Activated gamma-delta T cell treated with anti-CD3 and anti-CD28 coated beads, Interleukin-2, amount 50 U/mL, for 16 hours (primary cell): ENCODE measurements at places on chromosomes 7 and 10.

DNA sequence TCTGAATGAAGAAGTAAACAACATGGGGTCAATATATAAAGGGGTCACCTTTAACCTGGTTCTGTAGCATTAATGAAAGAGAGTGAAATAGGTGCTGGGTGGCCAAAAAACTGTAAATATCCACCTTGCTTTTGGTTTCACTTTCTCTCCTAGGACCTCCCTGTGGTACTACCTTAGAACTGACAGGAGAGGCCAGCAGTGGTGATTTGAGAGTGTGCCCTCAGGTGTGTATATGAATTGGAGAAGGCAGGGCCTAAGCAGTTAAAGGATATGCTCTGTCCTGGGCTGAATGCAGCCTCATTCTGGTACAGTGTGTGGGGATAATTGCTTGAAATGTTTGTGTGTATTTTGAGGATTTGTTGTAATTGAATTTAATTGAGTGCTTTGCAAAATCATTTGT, 62.0 kb downstream of the BBS9 start:
- no peak for DNase-seq

GRCh38 chr7:84069999-84070500, 124.5 kb downstream of the SEMA3A start:
- no peak for DNase-seq

GRCh38 chr7:86149024-86149665, 494.6 kb upstream of the GRM3 start:
- DNase-seq: no peak

DNA sequence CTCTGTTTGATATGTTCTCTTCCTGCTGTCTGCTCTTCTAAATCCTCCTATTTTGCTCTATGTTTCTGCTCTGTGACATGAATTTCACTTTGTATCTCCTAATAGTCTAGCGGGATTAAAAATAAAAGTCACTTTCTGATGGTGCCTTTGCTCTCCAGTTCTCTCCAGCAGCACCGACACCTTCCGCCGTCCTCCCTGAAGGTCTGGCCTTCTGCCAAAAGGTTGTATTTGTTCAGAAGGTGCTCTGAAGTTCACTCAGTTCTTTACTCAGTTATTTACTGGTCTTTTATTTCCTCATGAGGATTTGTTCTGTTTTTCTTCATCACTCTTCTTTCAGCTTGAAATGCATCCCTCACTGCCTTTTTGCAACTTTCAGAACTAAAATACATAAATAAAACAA, 11.2 kb upstream of the EPHA1 start:
- no peak for DNase-seq

DNA sequence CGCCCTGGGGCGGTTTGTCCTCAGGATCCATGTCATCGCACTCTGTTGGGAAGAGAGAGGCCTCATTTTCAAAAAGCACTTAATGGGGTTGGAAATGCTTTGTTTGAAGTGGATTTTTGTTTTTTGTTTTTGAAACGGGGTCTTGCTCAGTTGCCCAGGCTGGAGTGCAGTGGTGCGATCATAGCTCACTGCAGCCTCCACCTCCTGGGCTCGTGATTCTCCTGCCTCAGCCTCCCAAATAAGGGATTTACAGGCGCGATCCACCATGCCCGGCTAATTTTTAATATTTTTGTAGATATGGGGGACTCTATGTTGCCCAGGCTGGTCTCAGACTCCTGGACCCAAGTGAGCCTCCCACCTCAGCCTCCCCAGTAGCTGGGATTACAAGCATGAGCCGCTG, 735 bp downstream of the FKBP6 start:
- no peak for DNase-seq

DNA sequence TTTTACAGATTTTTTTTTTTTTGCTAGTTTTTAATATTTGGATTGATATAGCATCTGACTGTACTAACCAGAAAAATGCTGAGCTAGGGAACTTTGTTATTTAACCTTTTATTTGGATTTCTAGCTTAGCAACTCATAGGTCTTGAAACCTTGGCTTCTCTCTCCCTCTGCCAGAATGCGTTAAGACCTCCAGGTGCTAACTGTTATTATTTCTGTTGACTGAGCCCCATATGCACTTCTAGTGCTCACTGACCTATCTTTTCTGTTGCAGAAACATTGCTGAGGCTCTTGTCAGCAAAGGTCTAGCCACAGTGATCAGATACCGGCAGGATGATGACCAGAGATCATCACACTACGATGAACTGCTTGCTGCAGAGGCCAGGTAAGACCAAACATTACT, 143.6 kb downstream of the LRRC4 start:
- DNase-seq: no peak

GRCh38 chr7:39667341-39667923, 44.1 kb downstream of the RALA start:
- no peak for DNase-seq

- DNase-seq: no peak
Observed at GRCh38 chr7:29620556-29620930, 56.9 kb downstream of the PRR15 start.

DNA sequence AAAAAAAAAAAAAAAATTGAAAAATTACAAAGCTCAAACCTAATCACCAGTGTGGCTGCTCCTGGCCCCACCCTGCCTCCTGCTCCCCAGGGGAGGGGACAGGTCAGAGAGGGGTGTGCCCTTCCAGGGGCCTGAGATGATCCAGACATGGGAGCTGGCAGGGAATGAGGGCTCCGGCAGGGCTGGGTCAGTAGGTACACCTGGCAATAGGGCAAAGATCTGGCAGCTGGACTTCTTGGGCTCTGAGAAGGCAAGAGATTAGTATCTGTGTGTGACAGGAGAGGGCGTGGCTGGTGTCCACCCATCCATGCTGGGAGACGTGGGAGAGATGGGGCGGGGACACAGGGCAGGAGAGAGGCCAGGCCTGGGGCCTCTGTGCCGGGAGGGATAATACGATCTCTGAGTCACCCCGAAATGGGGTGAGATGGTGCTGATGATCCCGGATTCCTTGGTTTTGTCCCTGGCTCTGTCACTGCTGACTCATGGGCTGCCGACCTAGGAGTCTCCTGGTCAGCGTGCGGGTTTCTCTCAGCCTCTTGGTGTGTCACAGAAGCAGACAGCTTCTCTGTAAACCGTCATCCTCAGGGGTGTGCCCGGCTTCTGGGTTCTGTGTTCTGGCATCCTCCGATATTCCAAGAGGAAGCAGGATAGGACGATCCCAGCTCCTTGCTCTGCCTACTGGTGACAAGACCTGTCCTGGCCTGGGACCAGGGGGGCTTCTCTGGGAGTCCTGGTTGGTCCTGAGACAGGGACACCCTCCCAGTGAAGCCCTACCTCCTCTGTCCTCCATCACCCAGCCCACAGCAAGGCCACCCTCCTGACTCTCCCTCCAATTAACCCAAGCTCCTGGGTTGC, 8.2 kb upstream of the CLDN4 start:
- DNase-seq: no peak

GRCh38 chr10:4332764-4333458, 493.1 kb upstream of the AKR1E2 start:
- DNase-seq: no peak

DNA sequence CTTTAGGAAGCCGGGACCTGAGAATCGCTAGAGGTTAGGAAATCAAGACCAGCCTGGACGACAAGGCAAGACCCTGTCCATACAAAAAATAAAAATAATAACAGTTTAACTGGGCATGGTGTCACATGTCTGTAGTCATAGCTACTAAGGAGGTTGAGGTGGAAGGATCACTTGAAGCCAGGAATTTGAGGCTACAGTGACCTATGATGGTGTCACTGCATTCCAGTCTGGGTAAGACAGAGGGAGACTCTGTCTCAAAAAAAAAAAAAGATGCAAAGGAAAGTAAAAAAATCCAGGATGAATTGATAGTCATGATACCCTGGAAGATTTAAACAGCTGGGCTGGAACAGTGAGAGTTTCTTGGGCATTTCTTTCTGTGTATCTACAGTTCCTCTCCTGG, 463.2 kb downstream of the GALNT17 start:
- no peak for DNase-seq

DNA sequence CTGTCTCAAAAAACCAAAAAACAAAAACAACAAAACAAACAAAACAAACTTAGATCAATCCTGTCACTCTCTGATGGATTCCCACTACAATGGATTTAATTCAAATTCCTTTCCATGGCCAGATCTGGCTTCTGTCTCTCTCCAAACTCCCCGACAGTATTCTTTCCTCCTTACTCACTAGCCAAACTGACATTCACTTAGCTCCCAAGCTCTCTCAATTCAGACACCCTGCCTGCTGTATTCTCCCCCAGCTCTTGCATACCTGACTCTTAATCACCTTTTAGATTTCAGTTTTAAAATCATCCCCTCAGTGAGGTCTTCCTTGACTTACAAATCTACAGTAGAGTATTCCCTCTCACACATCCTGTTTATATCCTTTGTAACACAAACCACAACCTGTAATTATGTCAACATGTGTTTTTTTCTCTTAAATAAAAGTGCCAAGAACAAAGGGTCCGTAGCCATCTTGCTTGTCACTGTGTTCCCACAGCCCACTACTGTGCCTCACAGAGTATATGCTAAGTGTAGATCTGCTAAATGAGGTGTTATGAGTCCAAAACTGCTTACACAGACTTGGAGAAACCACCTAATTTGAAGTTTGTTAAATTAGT, 14.4 kb downstream of the HERPUD2 start:
- DNase-seq: no peak

GRCh38 chr7:105020926-105021325, 6.9 kb downstream of the KMT2E start:
- DNase-seq: no peak

GRCh38 chr10:50624866-50625501, 1.2 kb upstream of the SGMS1 start:
- DNase-seq: peak; percentile 35

GRCh38 chr10:21526188-21526859, 842 bp upstream of the SKIDA1 start:
- no peak for DNase-seq
